RWPE2 (cell line): ENCODE measurements at places on chromosomes 3 and 15.
A peak's percentile ranks its signal among the peaks of the same experiment; 100 is the strongest.

- H3K4me3 ChIP-seq = no peak overlapping the region
- H3K27ac ChIP-seq = peak overlapping the region; percentile 21
- H3K27me3 ChIP-seq = no peaks in the 10 kb centered on the region
- no peaks in the 10 kb centered on the region for H3K36me3 ChIP-seq
- no peak for DNase-seq
Observed at GRCh38 chr3:176978441-176978840, 218.8 kb downstream of the TBL1XR1 start.

GRCh38 chr3:3503411-3503810 is 295.8 kb upstream of the LRRN1 start:
- DNase-seq = no peak
- H3K4me1 ChIP-seq = no peaks in the 10 kb centered on the region
- H3K4me3 ChIP-seq = no peak overlapping the region
- no peaks in the 10 kb centered on the region for H3K27me3 ChIP-seq
- H3K36me3 ChIP-seq = no peaks in the 10 kb centered on the region

DNA sequence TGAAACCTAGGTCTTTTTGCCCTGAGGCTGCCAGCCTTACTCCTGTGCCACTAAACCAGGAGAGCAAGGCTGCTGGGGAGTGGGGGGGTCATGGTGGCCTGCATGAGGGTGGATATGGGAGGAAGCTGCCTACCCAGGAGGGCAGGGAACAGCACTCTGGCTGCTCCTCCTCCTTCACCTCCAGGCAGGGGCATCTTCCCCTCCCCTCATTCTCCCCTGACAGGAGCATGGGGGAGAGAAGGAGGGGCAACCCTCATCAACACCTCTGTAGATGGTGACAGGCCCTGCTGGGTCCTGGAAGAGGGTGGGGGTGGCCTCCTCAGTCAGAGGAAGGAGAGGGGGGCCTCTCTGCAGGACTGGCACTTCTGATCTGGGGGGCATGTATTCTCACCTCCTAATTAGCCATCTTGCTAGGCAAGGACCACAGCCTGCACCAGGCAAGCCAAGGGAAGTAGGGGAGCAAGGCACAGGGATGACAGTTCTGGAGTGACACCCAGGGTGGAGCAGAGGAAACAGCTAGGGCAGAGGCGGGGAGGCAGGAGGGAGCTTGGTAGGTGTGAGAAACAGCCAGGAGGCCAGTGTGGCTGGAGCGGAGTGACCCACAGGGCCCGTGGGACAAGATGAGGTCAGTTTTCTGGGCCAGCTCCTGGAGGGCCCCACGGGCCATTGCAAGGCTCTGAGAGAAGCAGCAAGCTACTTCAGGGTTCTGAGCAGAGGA is 4.9 kb downstream of the CCDC33 start:
- H3K4me3 ChIP-seq = no peak overlapping the region
- peaks cover 24% of the 10 kb centered on the region for H3K4me1 ChIP-seq
- no peaks in the 10 kb centered on the region for H3K36me3 ChIP-seq
- no peak for DNase-seq

DNA sequence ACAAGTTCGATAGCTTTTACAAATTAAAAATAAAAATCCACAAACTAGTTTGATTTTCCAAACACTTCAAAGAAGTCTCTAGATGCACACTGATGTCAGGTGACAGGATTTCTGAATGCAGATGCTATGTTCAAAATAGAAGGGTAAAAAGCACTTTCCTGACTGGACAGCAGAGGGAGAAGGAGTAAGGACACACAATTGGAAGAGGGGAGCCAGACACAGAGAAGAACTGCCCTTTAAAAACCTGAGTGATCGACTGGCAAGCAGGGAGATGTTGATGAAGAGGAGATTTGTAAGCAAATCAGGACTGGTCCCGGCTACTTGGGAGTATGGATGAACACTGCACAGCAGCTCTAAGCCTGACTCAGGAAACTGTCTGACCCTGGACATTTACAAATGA is 612.8 kb downstream of the MAGI1 start:
- H3K27me3 ChIP-seq = no peaks in the 10 kb centered on the region
- H3K4me1 ChIP-seq = no peaks in the 10 kb centered on the region
- no peak for DNase-seq
- H3K4me3 ChIP-seq = no peak overlapping the region
- H3K36me3 ChIP-seq = no peaks in the 10 kb centered on the region

DNA sequence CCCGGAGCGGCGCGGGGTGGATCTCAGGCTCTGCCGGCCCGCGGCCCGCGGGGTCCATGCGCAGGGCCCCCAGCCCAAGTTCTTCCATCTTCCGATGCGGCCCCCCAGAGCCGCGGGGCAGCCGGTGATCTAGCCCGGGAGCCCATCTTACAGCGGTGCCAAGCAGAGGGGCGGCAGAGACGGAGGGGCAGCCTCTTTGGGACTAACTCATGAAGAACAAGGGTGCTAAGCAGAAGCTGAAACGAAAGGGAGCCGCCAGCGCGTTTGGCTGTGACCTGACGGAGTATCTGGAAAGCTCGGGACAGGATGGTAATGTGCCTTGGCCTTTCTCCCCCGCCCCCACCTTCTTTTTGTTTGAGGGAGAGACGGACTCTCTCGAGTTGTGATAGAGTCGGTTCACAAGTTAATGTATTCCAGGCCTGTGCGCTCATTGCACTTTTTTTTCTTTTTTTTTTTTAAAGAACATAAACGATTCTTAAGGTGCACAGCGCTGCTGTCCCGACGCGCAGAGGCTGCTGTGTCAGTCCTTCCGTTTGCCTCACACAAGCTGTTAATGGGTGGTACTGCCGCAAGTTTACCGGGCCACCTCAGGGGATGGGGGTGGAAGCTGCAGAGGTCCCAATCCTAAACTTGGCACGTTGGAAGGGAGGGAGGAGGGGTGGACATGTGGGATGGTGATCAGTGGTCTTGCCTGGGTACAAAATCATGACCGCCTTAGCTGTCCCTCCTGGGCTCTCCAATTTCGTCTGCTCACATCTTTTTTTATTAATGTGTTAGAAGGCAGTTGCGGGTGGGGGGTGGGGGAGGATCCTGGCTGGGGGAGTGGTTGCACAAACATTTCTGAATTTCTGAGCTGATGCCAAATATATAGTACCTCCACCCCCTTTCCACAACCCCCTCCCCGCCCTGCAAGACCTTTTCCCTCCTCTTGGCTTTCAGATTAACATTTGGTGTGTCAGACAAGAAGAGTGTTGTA is 801 bp downstream of the ARHGAP31 start:
- H3K4me3 ChIP-seq = peak overlapping the region; percentile 42
- no peaks in the 10 kb centered on the region for H3K36me3 ChIP-seq
- no peaks in the 10 kb centered on the region for H3K4me1 ChIP-seq
- no peak overlapping the region for H3K27ac ChIP-seq
- no peak for DNase-seq

DNA sequence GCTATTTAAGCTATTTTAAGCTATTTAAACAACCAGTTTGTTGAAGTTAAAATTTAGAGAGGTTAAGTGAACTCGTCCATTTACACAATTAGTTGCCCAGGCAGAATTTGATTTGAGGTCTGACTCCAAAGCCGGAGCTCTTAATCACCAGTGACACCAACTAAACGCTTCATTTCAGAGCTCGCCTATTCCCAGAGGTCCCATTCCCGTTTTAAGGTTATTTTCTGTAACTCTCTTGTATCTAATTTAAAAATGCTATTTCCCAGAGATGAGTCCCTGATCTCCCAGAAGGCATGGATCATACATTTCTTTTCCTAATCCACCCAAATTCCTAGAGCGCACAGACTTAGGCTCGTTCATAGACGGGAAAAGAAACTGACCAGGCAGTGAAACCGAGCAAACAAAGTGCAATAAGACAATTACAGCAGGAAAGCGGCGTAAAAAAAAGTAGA is 904 bp upstream of the MCTP2 start:
- H3K4me1 ChIP-seq = peaks cover 27% of the 10 kb centered on the region
- DNase-seq = no peak

- no peaks in the 10 kb centered on the region for H3K27me3 ChIP-seq
- H3K4me3 ChIP-seq = no peak overlapping the region
- no peak overlapping the region for H3K27ac ChIP-seq
- no peaks in the 10 kb centered on the region for H3K36me3 ChIP-seq
Observed at GRCh38 chr3:196620161-196620604, 19.3 kb upstream of the NRROS start.

DNA sequence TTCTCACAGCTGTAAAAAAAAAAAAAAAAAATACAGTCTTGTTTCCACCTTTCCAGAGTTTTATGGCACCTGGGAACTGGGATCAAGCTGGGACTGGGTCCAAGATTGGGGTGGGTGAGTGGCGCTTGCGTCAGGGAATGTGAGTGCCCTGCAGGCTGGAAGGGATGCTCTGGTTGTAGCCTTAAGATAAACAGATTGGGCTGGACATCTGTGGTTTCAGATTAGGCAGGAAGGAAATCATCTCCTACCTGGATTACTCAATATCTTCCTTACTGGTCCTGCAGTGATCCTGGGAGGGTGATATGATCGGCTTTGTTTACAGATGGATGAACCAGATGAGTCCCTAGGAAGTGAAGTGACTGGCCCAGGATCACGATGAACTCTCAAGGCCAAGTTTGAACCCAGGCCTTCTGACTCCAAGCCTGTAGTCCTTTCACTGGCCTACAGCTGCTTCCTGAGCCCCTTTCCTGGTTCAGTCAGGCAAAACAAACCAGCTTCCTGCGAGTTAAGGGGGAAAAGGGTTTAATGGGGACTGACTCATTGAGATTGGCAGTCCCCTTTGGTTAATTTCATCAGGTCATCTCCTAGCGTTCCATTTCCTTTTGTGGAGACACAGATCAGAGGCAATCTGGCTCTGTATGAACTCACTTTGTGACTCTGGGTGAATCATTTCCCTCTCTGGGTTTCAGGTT is 179.8 kb downstream of the THSD4 start:
- H3K36me3 ChIP-seq = peaks cover 21% of the 10 kb centered on the region
- peak overlapping the region; percentile 100 for H3K27ac ChIP-seq
- peak; percentile 99 for DNase-seq

GRCh38 chr15:98840053-98840452 is 167.5 kb downstream of the PGPEP1L start:
- H3K4me3 ChIP-seq = no peak overlapping the region

GRCh38 chr3:69718866-69719586 is 20.2 kb upstream of the MITF start:
- no peak for DNase-seq
- H3K27ac ChIP-seq = no peak overlapping the region
- no peaks in the 10 kb centered on the region for H3K36me3 ChIP-seq
- H3K4me1 ChIP-seq = no peaks in the 10 kb centered on the region

GRCh38 chr15:47186075-47186474 is 531.2 kb upstream of the SEMA6D start:
- no peaks in the 10 kb centered on the region for H3K36me3 ChIP-seq
- H3K27ac ChIP-seq = no peak overlapping the region
- peaks cover 90% of the 10 kb centered on the region for H3K27me3 ChIP-seq

DNA sequence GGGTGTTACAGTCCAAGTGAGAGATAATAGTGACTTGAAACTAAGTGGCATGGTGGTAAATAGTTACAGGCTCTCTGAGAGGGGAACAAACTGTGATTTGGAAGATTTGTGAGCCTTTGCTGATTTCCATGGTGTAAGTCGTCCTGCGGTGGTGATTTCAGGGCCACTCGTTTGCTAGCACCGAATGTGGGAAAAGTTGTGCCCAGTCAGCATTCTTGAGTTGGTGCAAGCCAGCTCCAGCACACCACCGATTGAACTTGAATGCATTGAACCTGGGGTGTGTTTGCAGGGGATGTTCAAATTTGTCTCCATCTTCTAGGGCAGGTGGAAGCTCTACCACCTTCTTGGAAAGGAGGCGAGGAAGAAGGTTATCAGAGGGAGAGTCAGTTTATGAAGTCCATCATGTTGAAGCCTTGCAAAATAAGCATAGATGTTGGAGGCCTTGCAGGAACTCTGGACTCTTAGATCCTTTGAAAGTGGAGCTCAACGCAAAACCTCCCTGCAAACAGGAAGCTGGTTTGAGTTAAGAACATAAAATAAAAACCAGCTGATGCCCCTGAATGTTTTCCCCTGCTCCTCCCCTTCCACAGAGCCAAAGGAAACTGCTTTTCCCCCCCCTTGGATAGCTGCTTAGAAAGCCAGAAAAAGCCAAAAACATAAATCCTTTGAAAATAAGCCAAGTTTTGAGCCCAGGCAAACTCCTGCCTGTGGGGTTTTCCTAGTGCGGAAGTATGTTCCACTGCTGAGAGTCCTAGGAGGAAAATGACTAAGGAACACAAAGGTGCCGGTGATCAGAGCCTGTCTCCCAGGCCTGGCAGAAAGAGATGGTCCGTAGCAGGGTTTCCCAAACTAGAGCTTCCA is 21.9 kb downstream of the MAPKBP1 start:
- peak overlapping the region; percentile 90 for H3K27ac ChIP-seq
- peaks cover 32% of the 10 kb centered on the region for H3K36me3 ChIP-seq
- H3K27me3 ChIP-seq = no peaks in the 10 kb centered on the region
- H3K4me3 ChIP-seq = no peak overlapping the region

DNA sequence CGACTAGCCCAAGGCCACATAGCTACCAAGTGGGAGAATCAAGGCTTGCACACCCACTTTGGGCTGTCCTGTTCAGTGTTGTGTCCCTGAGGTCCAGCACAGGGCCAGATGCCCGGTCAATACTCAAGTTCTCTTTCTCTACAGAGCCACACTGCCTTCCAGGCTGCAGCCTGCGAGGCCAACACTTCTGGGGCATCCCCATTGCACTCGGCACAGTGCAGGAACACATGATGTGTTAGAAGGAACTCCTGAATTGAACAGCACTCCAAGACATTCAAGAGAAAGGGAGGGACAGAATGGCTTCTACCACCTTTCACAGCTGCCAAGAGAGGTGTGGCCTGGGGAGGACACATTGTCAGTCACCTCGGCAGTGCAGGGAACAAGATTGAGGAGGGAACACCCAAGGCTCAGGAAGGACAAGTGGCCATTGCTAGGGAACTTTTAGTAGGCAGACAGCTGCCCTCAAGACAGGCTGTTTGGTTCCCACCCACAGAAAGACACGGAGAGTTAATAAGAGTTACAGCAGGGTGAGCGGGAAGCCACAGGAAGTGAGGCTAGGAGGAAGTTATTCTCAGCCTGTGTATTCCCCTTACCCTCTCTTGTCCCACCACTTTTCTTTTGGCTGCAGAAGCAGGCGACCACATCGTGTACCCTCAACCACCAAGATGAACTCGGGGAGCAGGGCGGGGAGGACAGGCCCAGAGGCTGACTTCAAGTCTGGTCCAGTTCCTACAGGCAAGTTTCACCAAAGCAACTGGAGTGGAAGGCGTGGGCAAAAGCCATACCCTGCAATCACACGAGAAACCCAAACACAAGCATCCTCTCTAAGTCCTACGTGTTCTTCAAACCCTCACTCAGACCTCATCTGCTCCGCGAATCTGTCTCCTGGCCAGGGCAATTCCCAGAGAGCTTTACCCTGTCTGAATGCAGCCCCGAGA is 69.4 kb downstream of the SRGAP3 start:
- H3K27ac ChIP-seq = peak overlapping the region; percentile 3
- no peaks in the 10 kb centered on the region for H3K27me3 ChIP-seq
- DNase-seq = no peak
- H3K4me3 ChIP-seq = no peak overlapping the region
- peaks cover 11% of the 10 kb centered on the region for H3K4me1 ChIP-seq

DNA sequence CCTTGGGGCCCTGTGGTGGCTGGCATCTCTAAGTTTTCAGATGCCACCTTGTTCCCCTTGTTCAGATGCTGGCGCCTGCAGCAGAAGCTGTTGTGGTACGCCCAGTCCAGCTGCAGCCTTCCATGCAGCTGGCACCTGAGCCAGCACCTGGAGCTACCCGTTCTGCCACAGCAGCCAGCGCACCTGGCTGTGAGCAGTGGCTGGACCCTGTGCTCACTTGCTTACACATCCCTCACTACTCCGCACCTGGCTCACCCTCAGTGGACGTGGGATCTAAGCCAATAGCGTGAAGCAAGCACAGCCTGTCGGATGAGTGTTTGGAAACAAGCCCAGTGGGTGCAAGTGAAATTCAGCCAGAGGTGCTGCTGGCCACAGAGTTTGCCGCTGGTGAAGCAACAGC is 607.5 kb upstream of the BCHE start:
- no peaks in the 10 kb centered on the region for H3K36me3 ChIP-seq
- no peaks in the 10 kb centered on the region for H3K27me3 ChIP-seq
- H3K27ac ChIP-seq = peak overlapping the region; percentile 28
- H3K4me3 ChIP-seq = no peak overlapping the region
